B cell (primary cell): ENCODE measurements at places on chromosomes 11 and 22. TPM values are rescaled to one million over a fixed set of nuclear protein-coding genes. Genes with fewer than 3 reads are reported as not detected.

Gene DEPDC7
- 0.07 TPM in 1 of 2 replicates, not detected in the other for polyA plus RNA-seq

Gene FUT4
- polyA plus RNA-seq: 0.89 and 1.2 TPM in 2 replicates

Gene PTDSS2
- 15.4 and 22.1 TPM in 2 replicates for polyA plus RNA-seq

Gene MB
- polyA plus RNA-seq: not detected in 2 replicates

Gene RFPL2
- polyA plus RNA-seq: 0.09 TPM in 1 of 2 replicates, not detected in the other

Gene OR8H3
- not detected in 2 replicates for polyA plus RNA-seq

Gene HOATZ
- polyA plus RNA-seq: not detected in 2 replicates

Gene SEC14L6
- not detected in 2 replicates for polyA plus RNA-seq

Gene VPS11
- 31.6 and 35.7 TPM in 2 replicates for polyA plus RNA-seq

Gene C11orf86
- polyA plus RNA-seq: not detected in 2 replicates

Gene DUSP8
- polyA plus RNA-seq: 7.2 and 24.0 TPM in 2 replicates

Gene STIP1
- polyA plus RNA-seq: 42.1 and 49.8 TPM in 2 replicates

Gene MS4A4A
- polyA plus RNA-seq: 0.45 and 0.72 TPM in 2 replicates

Gene TMEM179B
- 43.2 and 64.3 TPM in 2 replicates for polyA plus RNA-seq

Gene PRR5L
- 5.9 and 9.3 TPM in 2 replicates for polyA plus RNA-seq

Gene THAP12
- polyA plus RNA-seq: 16.8 and 21.4 TPM in 2 replicates

Gene SGSM1
- 0.36 and 1.3 TPM in 2 replicates for polyA plus RNA-seq

Gene DGKZ
- 79.5 and 84.5 TPM in 2 replicates for polyA plus RNA-seq

Gene APOBEC3G
- polyA plus RNA-seq: 90.7 and 94.2 TPM in 2 replicates

Gene OR4P4
- polyA plus RNA-seq: not detected in 2 replicates

Gene TRPM5
- polyA plus RNA-seq: 0.03 and 0.16 TPM in 2 replicates

Gene MYOD1
- not detected in 2 replicates for polyA plus RNA-seq

Gene CCDC87
- 0.09 TPM in 1 of 2 replicates, not detected in the other for polyA plus RNA-seq

Gene ST13
- 44.6 and 60.4 TPM in 2 replicates for polyA plus RNA-seq

Gene KBTBD4
- 8.6 and 11.5 TPM in 2 replicates for polyA plus RNA-seq

Gene IL17REL
- 0.09 and 0.12 TPM in 2 replicates for polyA plus RNA-seq

Gene GLYAT
- polyA plus RNA-seq: not detected in 2 replicates

Gene ASRGL1
- 1.3 and 9.1 TPM in 2 replicates for polyA plus RNA-seq

Gene TCP11L1
- polyA plus RNA-seq: 6.3 and 7.7 TPM in 2 replicates

Gene ZNRF3
- polyA plus RNA-seq: 0.16 and 0.21 TPM in 2 replicates

Gene TEX54
- not detected in 2 replicates for polyA plus RNA-seq

Gene SLC43A1
- polyA plus RNA-seq: 4.8 and 6.4 TPM in 2 replicates

Gene OR10D3
- not detected in 2 replicates for polyA plus RNA-seq

Gene EXPH5
- polyA plus RNA-seq: 0.12 and 0.23 TPM in 2 replicates

Gene NCR3LG1
- 0.12 and 0.29 TPM in 2 replicates for polyA plus RNA-seq

Gene CCDC89
- not detected in 2 replicates for polyA plus RNA-seq

Gene THY1
- not detected in 2 replicates for polyA plus RNA-seq

Gene OR52E8
- polyA plus RNA-seq: not detected in 2 replicates

Gene SLN
- polyA plus RNA-seq: not detected in 2 replicates

Gene PGA4
- 0.63 TPM in 1 of 2 replicates, not detected in the other for polyA plus RNA-seq

Gene LMO1
- 0.22 TPM in 1 of 2 replicates, not detected in the other for polyA plus RNA-seq

Gene OR9Q1
- not detected in 2 replicates for polyA plus RNA-seq

Gene MYO7A
- 0.03 TPM in 2 replicates for polyA plus RNA-seq

Gene SULT4A1
- not detected in 2 replicates for polyA plus RNA-seq

Gene OR52R1
- not detected in 2 replicates for polyA plus RNA-seq

Gene ZNF70
- 2.1 and 2.9 TPM in 2 replicates for polyA plus RNA-seq

Gene OR51G1
- not detected in 2 replicates for polyA plus RNA-seq

Gene SEC14L2
- 0.24 and 0.63 TPM in 2 replicates for polyA plus RNA-seq
